ENCODE measurements at places on chromosomes 12 and 14.

GRCh38 chr14:90678420-90678819 is 137.8 kb downstream of the TTC7B start:
- DNase-seq = no peak

- DNase-seq = no peak
Observed at GRCh38 chr14:99522457-99522891, 41.3 kb downstream of the CCNK start.

DNA sequence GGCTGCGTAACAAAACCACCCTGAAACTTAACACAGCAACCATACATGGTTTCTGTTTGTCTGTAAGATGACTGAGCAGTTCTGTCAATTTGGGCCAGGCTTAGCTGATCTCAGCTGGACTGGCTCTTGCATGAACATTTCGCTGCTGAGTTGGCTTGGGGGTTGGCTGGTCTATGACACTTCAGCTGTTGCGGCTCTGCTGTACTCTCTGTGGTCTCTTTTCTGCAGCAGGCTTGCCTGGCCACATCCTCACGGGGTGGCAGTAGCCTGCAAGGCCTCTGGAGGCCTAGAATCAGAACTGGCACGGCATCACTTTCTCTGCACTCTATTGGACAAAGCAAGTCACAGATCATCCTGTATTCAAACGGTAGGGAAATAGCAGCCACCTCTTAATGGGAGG is 216.2 kb downstream of the BCL11B start:
- DNase-seq = no peak

- no peak for DNase-seq
Observed at GRCh38 chr14:46399049-46399448, 252.5 kb downstream of the RPL10L start.

- no peak for DNase-seq
Observed at GRCh38 chr12:116429826-116430360, 129.3 kb upstream of the MAP1LC3B2 start.

DNA sequence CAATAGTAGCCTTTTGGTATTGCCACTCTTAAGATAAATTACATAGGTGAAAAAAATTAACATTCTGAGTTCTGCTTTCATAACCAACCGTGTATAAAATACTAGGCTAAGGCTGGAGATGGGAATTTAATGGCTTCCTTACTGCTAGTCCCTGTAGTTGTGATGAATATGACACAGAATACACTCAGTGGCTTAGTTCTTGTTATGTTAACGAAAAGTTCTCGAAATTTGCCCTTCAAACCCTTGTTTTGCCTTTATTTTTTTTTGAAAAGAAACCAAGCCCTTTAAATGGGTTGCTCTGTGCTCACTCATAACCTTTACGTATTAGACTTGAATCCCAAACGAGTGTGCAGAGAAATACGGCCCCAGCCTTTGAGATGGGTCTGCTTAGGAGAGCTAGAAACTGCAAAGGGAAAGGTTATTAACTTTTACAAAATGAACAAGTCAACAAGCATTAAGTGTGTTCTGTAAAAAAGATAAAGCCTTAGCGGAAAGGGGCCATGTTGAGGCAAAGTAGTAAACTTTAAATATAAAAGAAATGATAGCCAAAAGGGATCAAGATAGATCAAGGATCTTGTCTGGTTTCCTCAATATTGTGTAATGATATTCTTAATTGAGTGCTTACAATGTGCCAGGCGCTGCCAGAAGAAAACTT is 1.7 kb downstream of the NUDT4 start:
- DNase-seq = peak; percentile 32

- DNase-seq = peak; percentile 69
Observed at GRCh38 chr12:109949089-109949488, 47.1 kb downstream of the GIT2 start.

DNA sequence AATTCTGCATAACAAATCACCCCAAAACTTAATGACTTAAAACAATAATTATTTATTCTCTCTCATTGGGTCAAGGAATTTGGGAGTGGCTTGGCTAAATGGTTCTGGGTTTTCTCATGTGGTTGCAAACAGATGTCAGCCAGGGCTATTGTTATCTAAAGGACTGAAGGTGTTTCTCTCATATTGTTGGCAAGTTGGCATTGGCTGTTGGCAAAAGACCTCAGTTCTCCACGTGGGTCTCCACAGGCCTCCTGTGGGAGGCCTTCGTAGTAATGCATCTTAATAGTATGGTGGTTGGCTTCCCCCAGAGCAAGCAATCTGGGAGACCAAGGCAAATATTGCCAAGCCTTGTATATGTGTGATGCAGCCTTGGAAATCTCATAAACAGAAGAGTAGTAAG is 14.4 kb downstream of the GALNT16 start:
- DNase-seq = no peak

- DNase-seq = no peak
Observed at GRCh38 chr12:4794491-4794890, 74.3 kb downstream of the GALNT8 start.

GRCh38 chr12:53171725-53172329 is 8.7 kb upstream of the ZNF740 start:
- no peak for DNase-seq

- no peak for DNase-seq
Observed at GRCh38 chr14:23335623-23336022, 14.4 kb downstream of the PABPN1 start.

DNA sequence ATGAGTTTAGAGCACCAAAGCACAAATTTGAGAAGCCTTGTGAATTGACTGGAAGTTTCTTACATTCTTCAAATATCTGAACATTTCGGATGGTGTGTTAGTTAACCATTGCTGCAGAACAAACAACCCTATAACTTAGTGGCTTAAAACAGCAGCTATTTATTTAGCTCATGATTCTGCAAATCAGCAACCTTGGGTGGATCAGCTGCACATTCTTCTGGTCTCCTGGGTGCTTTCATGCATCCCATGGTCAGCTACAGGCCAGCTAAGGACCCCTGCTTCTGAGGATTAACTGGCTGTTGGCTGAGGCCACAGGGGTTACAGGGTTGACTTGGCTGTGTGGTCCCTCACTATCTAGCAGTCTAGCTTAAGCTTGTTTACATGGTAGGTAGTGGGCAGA is 114.0 kb upstream of the HIF1A start:
- DNase-seq = no peak

DNA sequence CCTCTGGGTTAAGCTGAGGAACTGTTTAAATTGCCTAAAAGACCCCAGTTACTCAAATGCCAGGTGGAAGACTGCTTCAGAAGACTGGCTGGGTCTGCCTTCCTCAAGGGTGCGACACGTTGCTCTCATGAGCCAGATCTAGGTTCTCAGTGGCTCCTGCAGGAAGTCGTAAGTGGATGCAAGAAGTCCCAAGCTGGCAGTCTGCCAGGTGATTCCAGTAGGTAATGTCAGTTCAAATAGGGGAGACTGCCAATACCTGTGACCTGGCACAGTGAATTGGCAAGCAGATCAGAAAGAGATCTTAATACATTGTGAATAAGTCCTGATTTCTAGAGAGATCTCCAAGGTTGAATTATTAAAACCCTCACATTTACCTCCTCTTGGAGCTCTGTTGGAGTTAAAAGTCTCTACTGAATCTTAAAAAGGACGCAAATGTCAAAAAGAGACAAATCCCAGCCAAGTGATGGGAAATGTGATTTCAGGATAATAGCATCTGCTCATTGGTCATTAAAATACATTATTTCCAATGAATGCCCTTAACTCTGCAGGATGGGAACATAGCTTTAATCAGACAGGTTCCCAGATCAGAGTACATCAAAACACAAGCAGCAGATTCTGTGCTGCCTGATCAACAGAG is 98.8 kb upstream of the FRMD6 start:
- DNase-seq = no peak

DNA sequence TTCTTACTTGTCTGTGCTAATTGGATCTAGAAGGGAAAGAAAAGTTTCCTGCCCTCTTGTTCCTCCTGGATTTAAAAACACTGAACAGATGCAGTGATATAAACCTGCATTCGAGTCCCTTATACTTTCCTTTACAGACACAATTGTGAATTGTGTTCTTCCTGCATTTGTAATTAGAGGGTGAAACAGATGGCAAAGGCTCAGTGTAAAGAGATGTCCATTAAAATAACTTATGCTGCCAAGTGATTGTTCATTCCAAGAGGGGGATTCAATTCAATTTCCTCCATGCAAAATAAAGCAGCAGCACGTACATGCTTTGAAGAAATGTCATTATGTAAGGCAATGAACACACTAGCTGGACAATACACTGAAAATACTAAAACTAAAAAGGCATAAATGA is 248.3 kb upstream of the LRIG3 start:
- no peak for DNase-seq

GRCh38 chr14:96629558-96630222 is 127.5 kb downstream of the PAPOLA start:
- no peak for DNase-seq

DNA sequence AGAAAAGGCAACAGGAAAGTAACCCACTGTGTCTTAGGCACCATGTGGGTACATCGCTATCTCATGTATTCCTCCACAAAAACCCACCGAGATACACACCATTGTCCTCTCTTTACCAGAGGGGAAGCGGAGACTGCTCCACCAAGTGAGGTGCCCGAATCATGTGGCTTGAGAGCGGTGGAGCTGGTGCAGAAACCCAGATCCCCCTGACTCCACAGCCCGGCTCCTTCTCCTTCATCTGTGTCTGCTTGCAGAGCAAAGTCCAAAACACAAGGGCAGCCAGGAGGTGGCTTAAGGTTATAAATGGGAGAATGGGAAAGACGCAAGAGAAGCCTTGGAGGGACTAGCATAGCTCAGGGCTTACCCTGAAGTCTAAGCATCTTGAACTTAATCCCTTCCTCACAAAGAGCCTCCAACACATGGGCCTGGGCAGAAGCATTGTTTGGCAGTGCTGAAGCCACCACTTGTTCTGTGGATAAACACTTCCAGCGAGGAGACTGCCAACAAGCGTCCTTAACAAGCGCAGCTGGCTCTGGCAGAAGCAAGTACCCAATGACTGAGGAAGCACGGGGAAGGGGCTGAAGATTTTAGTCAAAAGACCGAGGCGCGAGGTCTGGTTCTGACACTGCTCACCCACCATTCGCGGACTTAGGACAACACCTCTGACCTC is 83.0 kb downstream of the TTC7B start:
- no peak for DNase-seq

DNA sequence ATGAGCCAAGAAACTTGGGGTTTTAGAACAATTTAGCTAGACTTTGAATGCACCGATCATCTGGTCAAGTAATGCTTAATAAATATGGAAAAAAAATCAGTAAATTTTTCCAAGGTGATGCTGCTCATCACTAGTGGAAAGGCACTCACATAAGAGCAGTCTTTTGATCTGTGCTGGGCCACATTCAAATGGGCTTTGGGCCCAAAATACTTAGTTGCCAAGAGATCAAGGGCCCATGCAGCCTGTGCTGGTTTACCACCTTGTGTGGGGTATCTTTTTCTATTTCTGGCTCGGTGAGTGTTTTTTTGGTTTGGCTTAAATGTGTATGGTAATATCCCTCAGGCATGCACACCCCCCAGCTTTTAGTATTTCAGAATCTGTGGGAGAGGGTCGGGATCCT is 943.2 kb downstream of the TMTC2 start:
- DNase-seq = no peak

GRCh38 chr12:45730348-45731189 is 1.1 kb downstream of the ARID2 start:
- DNase-seq = peak; percentile 67
